IMR-90 (cell line): ENCODE measurements at places on chromosomes 11 and 22. TPM values are rescaled to one million over a fixed set of nuclear protein-coding genes. Genes with fewer than 3 reads are reported as not detected.

DNA sequence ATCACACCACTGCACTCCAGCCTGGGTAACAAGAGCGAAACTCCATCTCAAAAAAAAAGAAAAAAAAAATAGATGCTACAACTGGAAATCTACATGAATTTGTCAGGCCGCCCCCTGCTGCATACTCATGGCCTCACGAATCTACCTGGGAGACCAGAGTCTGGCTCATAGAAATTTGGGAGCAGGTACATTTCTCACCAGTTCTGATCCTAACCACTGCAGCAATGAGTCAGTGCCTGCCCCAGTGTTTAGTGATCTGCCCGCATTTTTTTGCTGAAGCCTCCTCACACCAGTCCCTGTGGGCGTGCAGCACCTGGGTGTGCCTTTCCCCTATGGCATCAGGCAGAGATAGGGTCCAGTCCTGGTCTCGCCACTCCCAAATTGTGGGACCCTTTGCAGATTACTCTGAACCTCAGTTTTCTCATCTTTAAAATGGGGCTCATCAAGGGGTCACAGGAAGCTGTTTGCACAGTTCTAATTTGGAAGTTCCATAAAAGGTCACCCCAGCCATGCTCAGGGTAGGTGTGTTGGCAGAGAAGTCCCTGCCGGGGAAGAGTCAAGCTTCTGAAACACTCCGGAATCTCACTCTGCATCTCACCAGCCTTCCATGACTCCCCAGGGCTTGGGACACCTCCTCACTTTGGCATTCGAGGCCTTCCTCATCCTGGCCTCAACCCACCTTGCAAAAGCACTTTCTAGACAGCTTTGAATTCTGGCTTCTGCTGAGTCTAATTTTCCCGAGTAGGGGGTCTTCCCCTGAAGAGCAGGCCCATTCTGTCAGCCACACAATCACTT lies 39.3 kb upstream of the LINC01488 start:
- DNase-seq: no peak

DNA sequence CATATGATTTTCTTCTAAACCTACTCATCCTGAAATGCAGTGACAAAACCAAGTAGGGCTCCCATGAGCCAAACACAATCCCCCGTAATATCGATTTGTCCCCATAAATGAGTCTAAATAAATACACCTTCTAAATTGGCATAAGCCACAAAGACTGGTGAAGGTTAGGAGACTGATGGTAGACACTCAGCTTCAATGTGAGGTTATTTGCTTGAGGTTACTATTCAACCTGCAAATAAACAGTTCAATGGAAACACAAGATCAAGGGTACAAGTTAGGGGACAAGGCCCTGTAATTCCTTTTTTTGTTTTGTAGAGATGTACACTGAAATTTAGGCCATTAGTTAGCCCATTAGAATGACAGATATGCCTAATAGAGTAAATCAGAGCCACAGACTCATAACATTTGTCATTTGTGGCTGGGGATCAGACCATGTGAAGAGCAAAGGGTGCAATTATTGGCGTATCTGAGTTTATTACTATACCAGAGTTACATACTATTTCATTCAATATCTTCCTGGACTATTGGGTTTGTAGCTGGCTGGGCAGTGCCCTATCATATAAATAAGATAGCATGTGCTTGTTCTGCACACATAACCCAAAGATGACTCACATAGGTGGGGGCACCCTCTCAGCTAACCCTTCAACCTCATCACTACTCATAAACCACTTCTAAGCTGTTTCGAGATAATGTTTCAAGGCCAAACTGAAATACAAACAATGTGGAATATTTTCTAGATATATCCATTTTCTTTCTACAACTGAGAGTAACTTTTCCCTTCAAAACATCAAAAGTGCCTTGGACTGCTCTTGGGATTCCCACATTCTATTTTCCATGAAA lies 695.3 kb downstream of the KCNA4 start:
- peak; percentile 94 for DNase-seq

DNA sequence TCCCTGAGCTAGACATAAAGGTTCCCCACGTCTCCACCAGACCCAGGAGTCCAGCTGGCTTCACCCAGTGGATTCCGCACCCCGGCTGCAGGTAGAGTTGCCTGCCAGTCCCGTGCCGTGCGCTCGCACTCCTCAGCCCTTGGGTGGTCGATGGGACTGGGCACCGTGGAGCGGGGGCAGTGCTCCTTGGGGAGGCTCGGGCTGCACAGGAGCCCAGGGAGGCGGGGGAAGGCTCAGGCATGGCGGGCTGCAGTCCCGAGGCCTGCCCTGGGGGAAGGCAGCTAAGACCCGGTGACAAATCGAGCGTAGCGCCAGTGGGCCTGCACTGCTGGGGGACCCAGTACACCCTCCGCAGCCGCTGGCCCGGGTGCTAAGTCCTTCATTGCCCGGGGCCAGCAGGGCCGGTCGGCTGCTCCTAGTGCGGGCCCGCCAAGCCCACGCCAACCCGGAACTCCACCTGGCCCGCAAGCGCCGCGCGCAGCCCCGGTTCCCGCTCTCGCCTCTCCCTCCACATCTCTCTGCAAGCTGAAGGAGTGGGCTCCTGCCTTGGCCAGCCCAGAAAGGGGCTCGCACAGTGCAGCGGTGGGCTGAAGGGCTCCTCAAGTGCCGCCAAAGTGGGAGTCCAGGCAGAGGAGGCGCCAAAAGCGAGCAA lies 9.5 kb upstream of the TREH start:
- no peak for DNase-seq

EXPH5 gene
- 0.56 and 0.72 TPM in 2 replicates for total RNA-seq
